ENCODE measurements at places on chromosomes 3 and 15. TPM values are rescaled to one million over a fixed set of nuclear protein-coding genes. Genes with fewer than 3 reads are reported as not detected.

GRCh38 chr3:10426346-10427220 lies 78.8 kb downstream of the ATP2B2 start:
- peak; percentile 17 for DNase-seq

ECE2 gene
- not detected for total RNA-seq

- no peak for DNase-seq
Observed at GRCh38 chr15:56794553-56795329, 61.4 kb upstream of the ZNF280D start.

DCUN1D1 gene
- total RNA-seq: 48.3 TPM

LTK gene
- total RNA-seq: 1.1 TPM

SLC9C1 gene
- total RNA-seq: 0.29 TPM

GRCh38 chr3:42830437-42831320 lies 21.4 kb downstream of the ACKR2 start:
- DNase-seq: no peak

DNA sequence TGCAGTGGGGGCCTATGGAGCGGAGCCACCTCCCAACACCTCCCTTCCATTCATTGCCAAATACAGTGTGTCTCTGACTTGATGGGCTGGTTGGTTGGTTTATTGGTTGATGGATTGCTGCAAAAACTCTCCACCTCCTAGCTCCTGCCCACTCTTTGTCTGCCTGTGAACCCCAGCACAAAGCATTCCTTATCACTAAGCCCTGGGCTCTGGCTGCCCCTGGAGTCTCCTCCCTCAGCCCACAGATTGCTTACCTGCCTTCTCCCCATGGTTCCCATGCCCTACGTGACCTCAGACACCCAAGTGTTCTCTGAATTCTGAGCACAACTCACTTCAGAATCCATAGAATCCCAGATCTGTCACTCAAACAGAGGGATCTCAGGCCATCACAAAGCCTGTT lies 139.1 kb upstream of the TPM1 start:
- DNase-seq: no peak

ZBTB20 gene
- 99.6 TPM for total RNA-seq

GRCh38 chr3:51610708-51611107 lies 60.3 kb upstream of the TEX264 start:
- DNase-seq: no peak

DNA sequence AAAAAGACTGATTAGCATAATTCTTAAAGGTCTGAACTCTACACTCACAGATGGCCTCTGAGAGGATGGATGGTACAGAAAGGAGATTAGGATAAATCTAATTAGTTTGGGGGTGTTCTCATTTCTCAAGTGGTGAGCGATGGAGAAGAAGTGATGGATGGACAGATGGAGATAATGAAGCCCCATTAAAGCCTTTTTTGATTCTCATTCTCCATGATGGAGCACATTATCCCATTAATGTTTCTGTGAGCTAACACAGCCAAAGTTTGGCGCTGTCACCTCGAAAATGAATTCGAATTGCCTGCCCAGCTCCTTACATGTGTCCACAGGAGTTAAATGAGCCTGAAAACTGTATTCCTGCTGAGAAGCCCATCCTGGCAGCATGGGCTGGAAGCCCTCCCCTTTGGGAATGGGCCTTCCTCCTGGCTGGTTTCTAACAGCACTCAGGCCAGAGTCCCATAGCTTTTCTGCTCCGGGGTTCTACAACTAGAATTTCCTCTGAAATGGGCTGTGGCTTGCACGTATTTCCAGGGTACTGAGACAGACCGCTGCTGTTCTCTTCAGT lies 726.0 kb upstream of the CFAP20DC start:
- DNase-seq: no peak

DNA sequence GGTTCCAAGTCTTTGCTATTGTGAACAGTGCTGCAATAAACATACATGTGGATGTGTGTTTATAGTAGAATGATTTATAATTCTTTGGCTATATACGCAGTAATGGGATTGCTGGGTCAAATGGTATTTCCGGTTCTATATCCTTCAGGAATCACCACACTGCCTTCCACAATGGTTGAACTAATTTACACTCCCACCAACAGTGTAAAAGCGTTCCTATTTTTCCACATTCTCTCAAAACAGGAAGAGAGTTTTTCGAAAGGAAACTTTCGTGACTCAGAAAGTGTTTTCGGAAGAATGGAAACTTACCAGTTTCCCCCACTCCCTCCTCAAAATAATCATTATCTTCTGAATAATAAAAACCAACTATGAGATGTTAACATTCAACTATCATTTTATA lies 205.8 kb downstream of the ALCAM start:
- DNase-seq: no peak

DNA sequence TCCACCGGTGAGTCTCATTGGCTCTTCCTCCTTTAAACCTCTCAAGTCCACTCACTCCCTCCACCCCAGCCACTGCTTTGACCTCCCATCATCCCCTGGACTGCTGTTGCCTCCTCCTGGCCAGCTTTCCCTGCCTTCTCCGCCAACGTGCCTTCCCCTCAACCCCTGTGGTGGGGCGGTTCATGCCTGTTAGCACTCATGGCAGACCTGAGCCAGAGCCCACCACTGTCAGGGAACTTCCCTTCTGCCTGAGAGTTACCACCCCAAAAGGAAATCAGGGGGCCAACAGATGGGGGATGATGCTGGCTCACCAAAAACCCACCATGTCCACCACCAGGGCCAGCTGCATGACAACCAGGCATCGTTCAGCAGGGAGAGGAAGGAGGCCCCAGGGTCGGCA lies 44.2 kb upstream of the SLC6A1 start:
- DNase-seq: no peak

NGRN gene
- total RNA-seq: 81.5 TPM

DNA sequence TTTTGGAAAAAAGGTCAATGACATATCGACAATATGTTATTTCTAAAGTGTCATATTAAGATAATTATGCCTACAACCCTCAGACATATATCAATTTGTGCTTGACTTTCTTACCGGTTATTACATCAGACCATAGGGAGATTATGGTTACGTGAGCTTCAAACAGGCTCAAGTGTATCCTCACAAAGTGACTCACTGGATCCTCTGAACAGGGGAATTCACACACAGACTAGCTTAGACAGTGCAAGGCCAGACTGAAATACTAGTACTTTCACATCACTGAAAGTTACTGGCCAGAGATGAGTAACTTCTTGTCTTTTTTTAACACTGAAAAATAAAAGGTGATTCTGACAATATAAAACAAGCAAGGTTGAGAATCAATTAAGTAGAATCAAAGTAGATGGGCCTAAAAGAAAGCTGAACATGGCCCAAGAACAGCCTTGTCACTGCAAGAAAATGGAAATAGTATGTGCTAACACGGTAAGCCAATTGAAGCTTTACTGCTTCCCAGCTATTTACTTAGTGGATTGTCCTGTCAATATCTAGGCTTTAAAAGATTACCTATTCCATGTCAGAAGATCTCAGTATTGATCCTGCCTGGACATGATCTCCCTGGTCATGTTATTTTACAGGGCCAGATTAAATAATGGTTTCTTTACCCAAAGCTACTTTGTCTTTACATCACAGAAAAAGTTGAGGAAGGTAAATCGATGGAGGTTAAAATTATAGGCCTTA lies 848.6 kb downstream of the ROBO1 start:
- no peak for DNase-seq

COL6A5 gene
- total RNA-seq: not detected

GCNT3 gene
- not detected for total RNA-seq

GRCh38 chr3:46849045-46849631 lies 14.1 kb downstream of the MYL3 start:
- DNase-seq: no peak

RHOV gene
- 0.30 TPM for total RNA-seq

BCHE gene
- 4.3 TPM for total RNA-seq

DNA sequence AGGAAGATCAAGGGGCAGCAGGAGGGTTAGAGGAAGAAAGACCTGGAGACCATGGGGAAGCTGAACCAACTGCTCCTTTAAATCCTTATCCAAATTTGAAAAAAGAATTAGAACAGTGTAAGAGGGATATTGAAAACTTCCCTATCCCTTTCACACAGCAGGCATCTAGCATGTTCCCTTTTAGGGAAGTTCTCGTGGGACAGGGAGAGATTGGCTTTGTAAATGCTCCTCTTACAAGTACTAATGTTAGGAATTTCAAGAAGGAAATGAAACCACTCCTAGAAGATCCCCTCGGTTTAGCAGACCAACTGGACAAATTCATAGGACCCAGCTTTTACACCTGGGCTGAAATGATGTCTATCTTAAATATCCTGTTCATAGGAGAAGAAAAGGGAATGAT lies 41.5 kb downstream of the PPCDC start:
- DNase-seq: no peak

TRAT1 gene
- 0.52 TPM for total RNA-seq

- no peak for DNase-seq
Observed at GRCh38 chr15:60782316-60782715, 303.4 kb upstream of the ICE2 start.

DNA sequence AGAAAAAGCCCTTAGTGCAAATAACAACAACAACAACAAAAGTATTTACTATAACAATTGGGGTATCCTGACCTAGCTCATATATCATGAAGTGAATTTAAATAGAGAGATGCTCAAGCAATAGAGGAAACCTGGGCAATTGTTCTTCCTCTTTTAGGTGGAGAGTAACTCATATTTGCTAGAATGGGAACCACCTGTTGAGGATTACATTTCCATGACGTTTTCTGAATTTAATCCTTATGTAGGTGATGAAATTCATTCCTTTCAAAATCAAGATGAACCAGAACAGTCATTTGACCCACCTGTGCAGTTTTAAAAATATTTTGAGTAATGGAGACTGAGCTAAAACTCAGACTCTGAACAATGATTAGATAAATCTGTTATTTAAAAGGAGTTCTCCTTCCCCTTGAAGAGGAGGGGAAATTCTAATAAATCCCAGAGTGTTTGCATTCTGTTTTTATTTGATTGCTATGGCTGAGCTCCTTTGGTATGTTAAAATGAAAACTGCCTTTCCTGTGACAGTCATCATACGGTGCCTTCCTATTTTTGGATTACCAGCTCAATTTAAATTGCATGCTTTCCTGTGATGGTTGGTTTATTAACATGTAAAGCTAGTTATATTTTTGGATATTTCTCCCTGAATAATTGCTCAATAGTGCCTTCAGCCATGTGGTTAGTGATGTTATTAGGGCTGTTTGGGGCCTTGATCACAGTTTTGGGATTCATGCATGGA lies 24.3 kb downstream of the VPS8 start:
- no peak for DNase-seq

GRCh38 chr15:33279613-33280205 lies 31.1 kb upstream of the RYR3 start:
- no peak for DNase-seq

GAP43 gene
- 5.1 TPM for total RNA-seq

DNA sequence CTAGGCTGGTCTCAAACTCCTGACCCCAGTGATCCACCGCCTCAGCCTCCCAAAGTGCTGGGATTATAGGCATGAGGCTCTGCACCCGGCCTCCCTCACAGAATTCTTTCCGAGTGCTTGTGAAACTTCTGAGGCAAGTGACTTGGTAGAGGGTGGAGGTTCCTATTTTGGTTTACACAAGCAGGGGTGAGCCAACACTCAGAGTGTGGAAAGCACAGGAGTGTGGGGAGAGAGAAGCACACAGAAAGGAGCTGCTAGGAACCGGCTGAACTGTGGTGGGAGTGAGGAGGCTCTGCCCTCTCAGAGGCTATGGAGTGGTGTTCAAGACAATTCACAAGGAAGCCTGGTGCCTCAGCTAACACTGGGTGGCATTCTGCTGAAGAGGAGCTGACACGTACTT lies 7.7 kb downstream of the CAPN3 start:
- no peak for DNase-seq

DNA sequence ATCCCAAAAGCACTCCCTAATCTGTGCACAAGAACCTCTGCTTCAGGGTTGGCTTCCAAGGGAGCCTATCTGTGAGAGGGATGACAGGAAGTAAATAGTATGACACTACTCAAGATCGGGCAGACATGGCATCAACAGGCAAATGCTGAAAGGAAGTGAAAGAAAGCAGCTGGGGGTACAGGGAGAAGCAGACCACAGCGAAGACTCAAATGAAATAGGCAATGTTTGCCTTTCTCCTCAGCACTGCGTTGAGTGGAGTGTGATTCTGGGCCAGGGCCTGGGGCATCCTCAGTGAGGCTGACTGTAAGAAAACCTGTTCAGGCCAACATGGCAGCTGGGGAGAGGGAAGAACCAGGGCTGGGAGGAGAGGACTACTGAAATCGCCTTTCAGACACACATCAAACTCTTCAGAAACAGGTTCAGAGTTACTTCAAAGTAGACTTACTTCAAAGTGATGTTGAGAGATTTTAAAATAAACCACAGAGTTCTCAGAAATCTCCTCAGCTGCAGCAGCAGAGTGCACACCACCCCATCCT lies 96.6 kb downstream of the SLC9A9 start:
- no peak for DNase-seq

GOLGA8O gene
- 13.0 TPM for total RNA-seq

GRCh38 chr3:171126478-171127209 lies 100.1 kb upstream of the SLC2A2 start:
- DNase-seq: no peak

GRCh38 chr15:101528108-101528916 lies 38.8 kb upstream of the PCSK6 start:
- no peak for DNase-seq

- DNase-seq: no peak
Observed at GRCh38 chr15:100310513-100311153, 31.1 kb downstream of the ADAMTS17 start.

GRCh38 chr15:89912145-89912673 lies 543 bp downstream of the ARPIN start:
- DNase-seq: peak; percentile 83
